ENCODE measurements at places on chromosomes 12 and 14.

DNA sequence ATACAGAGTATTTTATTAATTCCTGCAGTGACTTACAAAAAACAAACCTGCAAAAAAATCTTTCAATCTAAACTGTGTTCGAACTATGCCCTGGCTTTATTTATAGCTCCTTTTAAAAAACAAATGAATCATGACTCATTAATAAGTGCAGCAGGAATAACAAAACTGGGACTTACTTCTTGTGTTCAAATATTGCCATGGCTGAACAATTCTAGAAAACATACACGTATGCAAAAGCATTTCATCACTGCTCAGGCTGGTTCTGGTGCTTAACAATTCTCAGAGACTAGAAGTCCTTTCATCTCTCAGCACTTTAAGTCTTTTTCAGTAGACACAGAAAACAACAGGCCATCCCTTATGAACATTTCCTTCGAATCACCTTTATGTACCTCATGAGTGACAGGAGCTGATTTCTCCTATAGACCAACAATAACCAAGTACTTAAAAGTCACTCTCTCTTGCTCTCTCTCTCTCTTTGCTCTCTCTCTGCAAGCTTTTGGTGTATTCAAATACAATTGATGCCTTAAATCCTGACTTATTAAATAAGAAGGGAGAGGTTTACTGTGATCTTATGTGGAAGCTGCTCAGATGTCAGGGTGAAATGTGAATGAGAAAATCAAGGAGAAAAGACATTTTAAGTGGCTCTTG, 268.8 kb downstream of the TTC8 start:
- DNase-seq = no peak

DNA sequence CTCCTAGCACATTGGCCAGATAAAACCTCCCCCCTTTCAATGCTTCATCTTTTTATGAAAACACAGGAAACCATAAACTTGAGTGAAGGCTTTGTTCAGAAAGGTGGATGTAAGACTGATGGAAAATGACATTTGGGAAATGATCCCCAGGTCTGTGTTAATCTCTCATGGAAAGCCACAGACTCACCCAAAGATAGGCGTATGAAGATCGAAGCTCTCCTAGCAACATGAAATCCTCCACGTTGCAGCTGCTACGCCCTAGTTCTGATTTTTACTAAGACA, 63.4 kb upstream of the PTGR2 start:
- no peak for DNase-seq

DNA sequence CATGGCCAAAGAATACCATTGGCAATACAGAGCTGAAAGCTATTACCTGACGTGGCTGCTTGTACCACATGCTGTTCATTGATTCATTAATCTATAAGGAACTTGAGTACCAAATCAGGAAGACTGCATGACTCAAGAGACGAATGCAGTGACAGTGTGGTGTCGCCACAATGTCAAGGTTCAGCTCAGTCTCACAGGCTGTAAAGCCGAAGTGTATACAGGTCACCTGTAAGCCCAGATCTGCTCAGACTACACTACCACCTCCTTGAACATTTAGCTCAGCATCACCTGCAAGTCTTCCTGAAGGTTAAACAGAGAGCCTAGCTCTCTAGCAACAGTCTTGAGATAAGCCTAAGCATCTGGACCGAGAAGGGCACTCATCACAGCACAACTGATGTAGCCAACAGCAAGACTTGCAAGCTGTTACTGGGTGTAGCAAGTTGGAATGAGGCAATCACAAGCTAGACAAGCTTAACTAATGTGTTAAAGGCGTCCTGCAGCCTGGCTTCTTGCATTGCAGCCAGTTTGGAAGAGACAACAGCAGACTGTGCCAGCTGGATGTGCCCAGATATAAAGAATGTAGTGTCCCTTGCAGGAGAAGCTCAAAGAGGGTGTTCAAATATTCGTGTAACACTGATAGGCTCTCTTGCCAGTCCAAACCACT, 21.0 kb downstream of the TMTC1 start:
- DNase-seq = no peak

DNA sequence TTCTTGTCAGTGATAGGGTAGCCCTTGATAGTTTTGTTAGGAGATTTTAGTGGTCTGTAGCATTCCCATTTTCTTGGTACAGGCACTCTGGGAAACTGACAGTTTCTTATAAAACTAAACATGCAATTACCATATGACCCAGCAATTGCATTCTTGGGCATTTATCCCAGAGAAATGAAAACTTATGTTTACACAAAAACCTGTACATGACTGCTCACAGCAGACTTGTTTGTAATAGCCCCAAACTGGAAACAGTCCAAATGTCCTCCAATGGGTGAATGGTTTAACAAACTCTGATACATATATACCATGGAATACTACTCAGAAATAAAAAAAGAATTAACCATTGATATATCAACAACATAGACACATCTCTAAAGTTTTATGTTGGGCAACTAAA, 75.5 kb downstream of the BORCS5 start:
- no peak for DNase-seq

Data from GM12891 (cell line).